Stimulated activated CD4-positive, alpha-beta T cell treated with anti-CD3 and anti-CD28 coated beads, Interleukin-4, amount 100 ng/mL, for 24 hours (primary cell): ENCODE measurements at places on chromosomes 4 and X.

DNA sequence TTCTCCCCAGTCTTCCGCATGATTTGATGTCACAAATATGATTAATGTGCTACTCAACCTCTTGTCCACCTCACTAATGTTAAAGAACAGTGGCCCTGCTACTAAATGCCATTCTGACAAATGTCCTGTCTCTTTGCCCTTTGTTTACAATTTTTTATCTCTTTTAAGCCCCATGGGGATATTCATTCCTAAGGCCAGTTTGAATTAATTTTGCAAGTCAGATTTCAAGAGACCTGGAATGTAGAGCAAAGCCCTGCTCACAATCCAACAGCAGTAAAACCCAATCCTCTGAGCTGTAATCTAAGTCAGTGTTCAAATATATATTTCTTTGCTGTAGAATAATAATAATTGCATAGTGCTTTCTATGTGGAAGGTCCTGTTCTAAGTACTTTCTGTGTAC lies 81.2 kb downstream of the LDB2 start:
- no peak for DNase-seq

DNA sequence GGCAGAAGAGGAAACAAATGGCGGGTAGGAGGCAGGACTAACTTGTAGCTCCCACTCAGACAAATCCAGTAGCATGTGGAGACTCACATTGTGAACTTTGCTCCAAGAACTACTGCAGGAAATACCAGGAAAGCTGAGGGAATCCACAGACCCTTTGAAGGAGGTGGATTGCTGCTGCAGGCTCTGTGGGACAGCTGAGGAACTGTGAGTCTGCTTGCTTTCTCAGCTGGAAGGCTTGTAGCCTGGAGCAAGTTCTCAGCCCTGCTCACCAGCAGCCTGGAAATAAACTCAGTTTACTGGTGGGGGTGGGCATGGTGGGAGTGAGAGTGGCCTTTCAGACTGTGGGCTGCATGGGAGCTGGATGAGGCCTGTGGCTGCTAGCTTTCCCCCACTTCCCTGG lies 16.0 kb downstream of the RTL3 start:
- DNase-seq, result no peak

DNA sequence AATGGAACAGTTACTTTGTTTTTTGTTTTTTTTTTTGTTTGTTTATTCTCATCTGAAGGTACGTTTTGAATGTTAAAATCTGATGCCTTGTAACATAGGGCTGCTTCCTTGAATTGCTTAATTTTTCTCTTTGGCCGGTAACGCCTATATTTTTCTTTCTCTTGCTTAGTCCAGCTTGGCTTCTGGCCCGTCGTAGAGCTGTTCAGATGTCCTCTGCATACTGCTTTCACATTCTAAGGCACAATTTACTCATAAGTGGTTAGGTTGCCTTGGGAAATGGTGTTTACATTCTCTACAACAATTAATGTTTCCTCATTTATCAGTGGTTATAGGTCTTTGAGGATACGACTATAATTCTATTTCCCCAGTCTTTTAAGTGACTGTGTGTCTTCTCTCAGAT lies 7.9 kb downstream of the NONO start:
- no peak for DNase-seq

- DNase-seq, result no peak
These were observed 22.8 kb upstream of the GPR78 start for GRCh38 chr4:8557151-8558076.

DNA sequence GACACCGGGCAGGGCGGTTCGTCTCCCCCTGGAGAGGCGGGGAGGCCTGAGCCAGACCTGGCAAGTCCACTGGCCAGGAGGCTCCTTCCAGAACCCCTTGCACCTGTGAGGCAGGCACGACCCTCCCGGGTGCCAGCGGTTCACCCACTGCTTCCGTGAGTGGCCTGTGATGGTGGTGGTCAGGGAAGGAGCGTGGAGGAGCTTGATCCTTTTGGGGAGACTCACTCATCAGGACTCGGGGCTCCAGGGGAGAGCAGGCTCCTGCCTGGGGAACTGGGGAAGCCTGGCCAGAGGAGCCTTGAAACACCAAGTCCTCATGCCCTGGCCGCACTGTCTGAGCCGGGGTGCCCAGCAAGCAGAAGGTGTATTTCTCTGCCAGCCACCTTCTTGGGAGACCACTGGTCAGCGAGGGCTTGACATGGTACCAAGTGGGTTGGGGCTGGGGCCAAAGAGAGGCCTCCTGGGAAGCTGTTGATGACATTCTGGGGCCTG lies 860 bp downstream of the FAM50A start:
- no peak for DNase-seq

GRCh38 chrX:4762196-4762595 lies 1048.7 kb upstream of the PRKX start:
- no peak for DNase-seq

DNA sequence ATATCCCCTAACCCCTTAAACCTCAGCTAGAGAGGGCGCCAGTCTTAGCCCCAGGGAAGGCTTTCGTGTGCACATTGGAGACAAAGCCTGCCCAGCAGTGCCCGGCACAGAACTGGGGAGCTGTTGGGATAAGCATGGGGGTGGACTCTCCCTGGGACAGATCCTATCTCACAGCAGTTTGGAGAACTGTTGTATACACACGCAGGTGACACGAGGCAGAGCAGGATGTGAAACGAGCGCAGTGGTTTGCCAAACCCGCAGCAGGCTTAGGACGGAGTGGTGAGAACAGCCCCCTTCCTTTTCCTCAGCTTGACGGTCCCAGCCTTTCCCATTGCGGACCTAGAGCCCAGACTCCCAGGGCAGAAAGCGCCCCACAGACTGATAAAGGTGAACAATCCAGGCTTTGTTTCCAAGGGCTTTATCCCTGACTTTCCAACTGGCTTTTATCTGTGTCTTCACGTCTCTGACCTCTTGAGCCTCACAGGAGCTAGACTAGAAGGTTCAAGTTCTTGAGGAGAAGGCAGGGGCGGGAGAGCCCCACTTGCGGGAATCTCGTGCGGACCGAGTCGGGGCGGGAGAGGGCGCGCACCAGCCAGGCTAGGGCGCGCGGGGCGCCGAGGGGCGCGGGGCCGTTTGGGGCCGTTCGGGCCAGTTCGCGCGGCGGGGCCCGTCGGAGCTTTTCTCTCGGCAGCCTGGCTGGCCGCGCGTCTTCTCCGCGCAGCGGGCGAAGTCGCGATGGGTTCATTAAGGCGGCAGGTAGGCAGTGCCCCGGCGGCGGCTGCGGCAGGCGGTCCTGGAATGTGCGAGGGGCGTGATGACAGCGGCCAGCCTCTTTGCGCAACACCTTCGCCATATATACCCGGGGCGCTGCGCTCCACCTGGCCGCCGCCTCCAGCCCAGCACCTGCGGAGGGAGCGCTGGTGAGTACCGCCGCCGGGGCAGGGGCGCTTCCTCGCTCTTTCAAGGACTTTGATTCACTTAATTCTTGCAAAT lies at the start of gene SLC34A2:
Gene SLC34A2 (plus strand): TSS at position 881 of the 993 bp plus-strand sequence. CDS start 6,650 bp downstream, outside the sequence.
- no peak for DNase-seq

- no peak for DNase-seq
These were observed 122.3 kb downstream of the UNC5C start for GRCh38 chr4:95426455-95426854.

DNA sequence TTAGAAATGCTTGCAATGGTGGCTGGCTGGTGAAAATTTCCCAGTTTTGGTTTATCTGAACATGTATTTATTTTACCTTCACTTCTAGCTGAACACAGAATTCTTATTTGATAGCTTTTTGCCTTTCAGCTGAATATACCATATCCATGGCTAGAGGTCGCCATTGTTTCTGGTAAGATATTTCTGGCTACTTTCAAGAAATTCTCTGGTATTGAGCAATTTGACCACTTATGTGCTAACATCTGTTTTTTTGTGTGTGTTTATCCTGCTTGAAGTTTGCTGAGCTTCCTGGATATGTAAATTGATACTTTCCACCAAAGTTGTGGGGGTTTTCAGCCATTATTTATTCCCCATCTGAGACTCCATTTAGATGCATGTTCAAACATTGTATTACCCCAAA lies 75.4 kb downstream of the FBXW7 start:
- no peak for DNase-seq

DNA sequence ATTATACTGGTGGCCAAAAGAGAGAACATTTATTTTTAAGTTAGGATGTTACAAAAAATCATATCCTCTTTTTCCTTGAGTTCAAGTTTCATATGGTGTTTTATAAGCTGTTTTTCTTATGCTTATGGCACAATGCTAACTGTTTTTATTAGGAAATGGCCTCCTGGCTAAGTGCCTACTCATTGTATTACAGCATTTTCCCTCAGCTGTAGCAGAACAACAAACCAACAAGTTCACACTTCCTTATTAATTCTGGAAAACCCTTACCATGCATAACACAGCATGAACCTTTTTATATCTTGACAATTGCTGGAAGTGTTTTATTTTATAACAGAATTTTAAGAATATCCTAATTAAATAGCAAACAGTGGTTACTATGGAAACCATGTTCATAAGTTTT lies 165.8 kb downstream of the GASK1B start:
- DNase-seq, result no peak

GRCh38 chr4:160835789-160836188 lies 1328.0 kb downstream of the FSTL5 start:
- no peak for DNase-seq

- no peak for DNase-seq
These were observed 522.4 kb upstream of the IGFBP7 start for GRCh38 chr4:57632564-57632963.

- DNase-seq, result no peak
These were observed 37.2 kb downstream of the GUCY1B1 start for GRCh38 chr4:155795991-155796390.

DNA sequence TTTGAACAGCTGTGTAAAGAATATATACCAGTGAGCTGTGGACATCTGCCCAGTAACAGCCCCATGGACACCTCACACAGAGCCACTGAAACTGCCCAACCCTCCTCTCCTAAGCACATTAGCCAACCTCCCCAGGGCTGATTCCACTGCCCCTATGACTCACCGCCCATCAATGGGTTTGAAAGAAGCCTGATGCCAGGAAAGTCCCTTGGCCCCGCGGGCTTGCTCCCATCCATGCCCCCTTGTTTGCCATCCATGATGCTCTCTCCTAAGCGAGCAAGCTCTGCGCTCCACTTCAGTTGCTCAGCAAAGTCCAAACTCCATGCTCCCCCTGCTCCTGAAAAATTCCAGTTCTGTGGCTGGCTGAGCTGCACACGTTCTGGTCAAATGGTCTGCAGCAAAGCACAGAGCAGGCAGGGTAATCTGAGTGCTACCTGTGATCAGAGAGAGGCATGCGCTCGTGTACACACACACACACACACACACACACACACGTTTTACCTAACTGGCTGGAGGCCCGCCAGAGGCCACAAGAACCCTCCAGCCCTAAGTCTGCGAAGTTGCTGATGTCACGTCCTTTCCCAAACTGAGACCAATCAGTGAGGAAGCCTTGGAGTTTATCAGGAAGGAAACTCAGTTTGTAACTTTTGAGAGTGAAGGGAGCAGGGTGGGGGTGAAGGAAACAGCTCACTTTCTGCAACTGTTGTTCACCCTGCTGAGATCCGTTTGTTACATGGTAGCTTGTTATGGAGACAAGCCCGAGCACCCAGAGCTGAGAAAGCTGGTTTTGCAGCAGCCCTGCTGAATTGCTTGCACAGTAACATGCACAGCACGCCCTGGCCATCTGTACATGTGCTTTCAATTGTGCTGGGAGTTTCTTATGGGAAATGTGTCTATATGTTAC lies at the start of gene ASB9:
Gene ASB9 (minus strand): TSS at position 466 of the 904 bp plus-strand sequence. CDS start 209 bp downstream, at position 257.
- peak; percentile 5 for DNase-seq

DNA sequence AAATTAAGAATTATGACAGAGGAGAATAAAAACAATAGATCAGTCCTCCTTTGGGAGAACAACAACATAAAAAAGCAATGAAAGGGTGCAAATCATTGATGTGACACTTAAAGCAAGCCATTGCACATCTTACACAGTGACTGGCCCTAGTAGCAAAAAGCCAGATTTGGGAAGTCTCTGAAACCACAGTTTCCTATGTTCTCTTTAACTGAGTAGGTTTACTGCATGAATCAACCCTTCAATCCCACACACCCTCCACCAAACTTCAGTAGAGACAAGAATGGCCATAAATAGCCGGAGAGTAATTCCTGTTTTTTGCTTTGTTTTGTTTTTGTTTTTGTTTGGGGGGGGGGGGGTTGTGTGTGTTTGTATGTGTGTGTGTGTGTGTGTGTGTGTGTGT lies 180.8 kb downstream of the VEGFC start:
- no peak for DNase-seq

DNA sequence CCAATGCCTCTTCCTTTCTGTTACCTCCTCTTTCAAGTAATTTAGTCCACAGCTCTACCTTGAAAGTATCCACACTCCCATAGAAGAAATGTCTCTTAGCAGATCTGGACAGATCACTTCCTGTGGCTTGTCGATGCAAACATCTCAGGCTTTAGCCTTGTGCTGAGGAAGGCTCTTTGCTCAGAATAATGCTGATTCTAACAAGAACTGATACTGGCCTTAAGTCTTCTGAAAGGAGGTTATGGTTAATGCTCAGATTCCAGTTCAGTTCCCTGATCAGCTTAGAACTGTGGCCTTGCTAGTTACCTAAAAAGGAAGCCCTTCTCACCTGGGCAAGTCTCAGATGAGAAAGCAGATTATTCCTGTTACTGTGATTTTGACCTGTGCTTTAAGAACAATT lies 230.1 kb upstream of the FAT4 start:
- DNase-seq, result no peak

DNA sequence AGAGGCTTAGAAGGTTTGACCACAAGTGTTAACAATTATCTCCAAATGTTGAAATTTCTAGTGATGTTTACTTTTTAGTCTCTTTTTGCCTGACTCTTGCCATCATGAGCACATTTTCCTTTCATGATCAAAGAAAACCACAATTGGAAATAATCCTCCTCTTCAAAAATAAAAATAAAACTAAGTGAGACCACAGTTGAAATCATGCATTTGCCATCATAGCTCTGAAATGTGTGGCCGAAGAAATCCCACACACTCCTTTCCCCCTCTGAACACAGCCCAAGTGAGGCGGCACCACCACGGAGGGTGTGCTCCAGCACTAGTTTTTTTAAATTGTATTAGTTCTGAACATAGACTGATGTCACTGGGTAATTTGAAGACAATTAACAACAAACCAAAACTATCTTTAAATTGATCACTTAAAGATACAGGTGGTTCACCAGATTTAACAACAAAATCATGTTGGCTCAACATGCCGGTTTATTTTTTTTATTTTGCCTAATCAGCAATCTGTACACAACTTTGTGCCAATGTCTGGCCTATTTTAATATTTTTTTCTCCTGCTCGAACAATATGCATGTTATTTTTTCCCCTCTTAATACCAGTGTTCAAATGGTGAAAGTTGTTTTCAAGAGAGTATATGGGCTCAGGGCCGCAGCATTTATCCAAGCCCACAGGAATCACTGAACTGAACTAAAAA lies 17.6 kb downstream of the APBB2 start:
- DNase-seq, result no peak

- no peak for DNase-seq
These were observed 3.2 kb downstream of the SOWAHB start for GRCh38 chr4:76894537-76895255.

DNA sequence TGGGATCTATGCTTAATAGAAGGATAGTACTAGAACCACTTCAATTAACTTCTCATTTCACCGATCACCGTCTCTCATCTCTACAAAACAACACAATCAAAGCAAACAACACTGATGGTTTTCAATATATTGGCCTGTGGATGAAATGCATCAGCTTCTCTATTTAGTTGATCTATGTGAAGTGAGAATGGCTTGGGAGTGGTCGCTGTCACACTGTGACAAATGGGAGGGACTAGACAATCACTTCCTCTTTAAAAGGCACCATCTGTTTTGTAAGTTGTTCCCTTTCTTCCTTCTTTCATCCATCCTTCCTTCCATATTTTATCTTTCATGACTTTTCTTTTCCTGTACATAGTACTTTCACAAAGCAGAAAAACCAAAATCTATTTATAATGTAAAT lies 23.9 kb upstream of the NWD2 start:
- no peak for DNase-seq

GRCh38 chrX:83892433-83892832 lies 31.5 kb downstream of the CYLC1 start:
- DNase-seq, result no peak

GRCh38 chr4:8585186-8585585 lies 5.0 kb downstream of the GPR78 start:
- no peak for DNase-seq
